ENCODE measurements at places on chromosomes 3 and 15.

DNA sequence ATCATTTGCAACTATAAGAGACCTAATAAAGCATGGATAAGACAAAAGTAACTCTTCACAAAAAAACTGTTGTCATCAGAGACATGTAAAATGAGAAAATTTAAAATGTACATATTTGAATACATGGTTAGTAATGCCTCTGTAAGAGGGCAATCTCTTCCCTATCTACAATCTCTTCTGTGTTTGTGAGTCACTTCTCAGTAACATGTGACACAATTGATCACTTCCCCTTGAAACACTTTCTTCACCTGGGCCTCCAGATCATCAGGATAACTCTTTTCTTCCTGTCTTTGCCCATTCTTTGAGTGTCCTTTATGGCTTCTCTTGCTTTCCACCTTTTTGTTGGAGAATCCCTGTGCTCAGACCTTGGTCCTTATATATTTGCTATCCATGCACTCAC lies 50.4 kb downstream of the TFDP2 start:
- no peak for DNase-seq

DNA sequence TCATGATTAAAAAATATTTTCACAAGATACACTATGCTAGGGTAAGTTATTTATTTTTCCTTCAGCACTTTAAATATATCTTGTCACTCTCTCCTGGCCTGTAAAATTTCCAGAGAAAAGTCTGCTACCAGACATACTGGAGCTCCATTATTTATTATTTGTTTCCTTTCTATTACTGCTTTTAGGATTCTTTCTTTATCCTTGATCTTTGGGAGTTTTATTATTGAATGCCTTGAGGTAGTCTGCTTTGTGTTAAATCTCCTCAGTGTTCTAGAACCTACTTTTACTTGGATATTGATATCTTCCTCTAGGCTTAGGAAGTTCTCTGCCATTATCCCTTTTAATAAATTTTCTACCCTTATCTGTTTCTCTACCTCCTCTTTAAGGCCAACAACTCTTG lies 142.0 kb upstream of the TGFBR2 start:
- DNase-seq = no peak

- no peak for DNase-seq
These were observed 56.4 kb downstream of the CRYGS start for GRCh38 chr3:186487819-186488218.

DNA sequence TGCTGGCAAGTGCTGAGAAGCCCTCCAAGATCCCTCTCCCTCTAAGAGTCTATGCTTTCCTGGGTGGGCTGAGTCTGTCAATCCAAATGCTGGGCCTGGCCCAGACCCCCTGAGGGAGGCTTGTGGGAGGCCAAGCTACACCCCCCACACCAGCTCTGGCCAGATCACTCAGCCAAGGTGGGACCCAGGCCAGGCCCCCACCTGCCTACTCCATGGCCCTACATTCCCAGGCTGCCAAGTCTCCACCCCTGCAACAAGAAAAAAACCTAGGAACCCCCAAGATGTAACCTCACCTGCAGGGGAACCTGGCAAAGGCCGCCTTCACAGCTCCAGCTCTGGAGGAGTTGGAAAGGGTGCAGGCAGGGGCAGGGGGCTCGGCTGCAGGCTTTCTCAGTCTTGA lies 109.1 kb downstream of the CHSY1 start:
- no peak for DNase-seq

- DNase-seq = no peak
These were observed 282.3 kb upstream of the TBC1D5 start for GRCh38 chr3:18024715-18025114.

GRCh38 chr3:111591555-111591954 lies 3.6 kb downstream of the ZBED2 start:
- DNase-seq = peak; percentile 56

DNA sequence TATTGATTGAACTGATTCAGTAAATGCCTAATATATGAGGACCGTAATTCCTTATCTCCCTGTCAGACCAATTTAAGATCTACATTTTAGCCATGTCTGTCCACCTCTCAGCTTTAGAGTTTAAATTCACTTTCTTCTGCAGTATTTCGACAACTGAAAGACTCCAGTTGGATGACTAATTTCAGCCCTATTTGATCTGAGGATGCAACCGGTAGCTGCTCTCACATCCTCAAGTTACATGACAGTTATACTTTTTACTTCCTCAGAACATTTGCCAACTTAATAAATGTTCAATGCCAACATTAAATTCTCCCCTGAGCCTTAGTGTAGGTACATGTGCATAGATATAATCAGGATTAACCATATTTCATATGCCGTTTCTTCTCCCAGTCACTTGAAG lies 2.5 kb upstream of the HHLA2 start:
- DNase-seq = peak; percentile 75

DNA sequence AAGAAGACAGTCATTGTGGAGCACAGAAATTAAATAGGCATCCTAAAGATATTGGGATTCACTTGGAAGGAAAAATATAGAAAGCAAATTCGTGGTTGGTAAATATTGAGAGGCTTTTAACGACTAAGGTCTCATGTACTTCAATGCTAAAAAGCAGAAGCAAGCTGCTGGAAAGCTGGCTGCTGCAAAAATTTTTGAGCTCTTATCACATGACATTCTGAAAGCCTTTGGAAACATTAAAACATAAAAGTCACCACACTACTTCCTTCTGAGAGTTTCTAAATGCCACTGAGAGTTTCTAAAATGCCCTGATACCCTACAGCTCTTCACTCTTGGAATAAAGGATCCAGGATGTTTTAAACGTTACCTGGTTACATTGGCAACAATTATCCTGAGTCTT lies 39.0 kb upstream of the CBLB start:
- DNase-seq = no peak

GRCh38 chr15:90219421-90220141 lies 14.2 kb downstream of the CIB1 start:
- DNase-seq = peak; percentile 83

- DNase-seq = peak; percentile 27
These were observed 49.2 kb downstream of the NEK10 start for GRCh38 chr3:27319847-27320526.

GRCh38 chr3:157540656-157541055 lies 37.4 kb upstream of the VEPH1 start:
- peak; percentile 23 for DNase-seq

DNA sequence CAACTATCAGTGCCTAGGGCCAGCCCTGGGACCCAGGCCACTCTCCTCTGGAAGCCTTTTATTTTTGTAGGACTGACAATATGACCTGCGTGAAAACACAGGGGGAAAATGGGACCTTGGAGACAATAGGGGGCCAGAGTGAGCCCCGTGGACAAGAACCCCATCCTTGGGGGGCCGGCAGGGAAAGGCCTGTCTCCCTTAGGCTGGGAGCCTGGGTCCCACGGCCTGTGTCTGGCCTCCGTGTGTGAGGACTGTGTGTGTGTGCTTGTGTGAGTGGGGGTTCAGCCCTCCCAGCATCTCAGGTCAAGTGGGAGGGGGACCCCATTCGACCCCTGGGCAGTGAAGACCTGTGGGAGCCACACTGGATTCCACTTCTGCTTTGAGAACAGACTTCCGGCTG lies 53.3 kb downstream of the EXOG start:
- no peak for DNase-seq

DNA sequence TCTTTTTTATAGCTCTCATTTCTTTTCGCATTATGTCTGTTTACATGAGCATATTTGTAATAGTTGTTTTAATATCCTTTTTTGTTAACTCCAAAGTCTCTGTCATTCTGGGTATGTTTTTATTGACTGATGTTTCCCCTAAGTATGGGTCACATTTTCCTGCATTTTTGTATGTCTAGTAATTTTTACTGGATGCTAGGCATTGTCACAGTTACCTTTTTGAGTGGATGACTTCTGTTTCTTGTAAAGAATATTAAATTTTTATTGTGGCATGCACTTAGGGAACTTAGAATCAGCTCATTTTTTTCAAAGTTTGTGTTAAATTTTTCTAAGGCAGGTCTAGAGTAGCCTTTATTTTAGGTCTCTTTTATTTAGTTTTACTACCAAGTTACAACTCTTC lies 40.7 kb downstream of the ANAPC13 start:
- no peak for DNase-seq

DNA sequence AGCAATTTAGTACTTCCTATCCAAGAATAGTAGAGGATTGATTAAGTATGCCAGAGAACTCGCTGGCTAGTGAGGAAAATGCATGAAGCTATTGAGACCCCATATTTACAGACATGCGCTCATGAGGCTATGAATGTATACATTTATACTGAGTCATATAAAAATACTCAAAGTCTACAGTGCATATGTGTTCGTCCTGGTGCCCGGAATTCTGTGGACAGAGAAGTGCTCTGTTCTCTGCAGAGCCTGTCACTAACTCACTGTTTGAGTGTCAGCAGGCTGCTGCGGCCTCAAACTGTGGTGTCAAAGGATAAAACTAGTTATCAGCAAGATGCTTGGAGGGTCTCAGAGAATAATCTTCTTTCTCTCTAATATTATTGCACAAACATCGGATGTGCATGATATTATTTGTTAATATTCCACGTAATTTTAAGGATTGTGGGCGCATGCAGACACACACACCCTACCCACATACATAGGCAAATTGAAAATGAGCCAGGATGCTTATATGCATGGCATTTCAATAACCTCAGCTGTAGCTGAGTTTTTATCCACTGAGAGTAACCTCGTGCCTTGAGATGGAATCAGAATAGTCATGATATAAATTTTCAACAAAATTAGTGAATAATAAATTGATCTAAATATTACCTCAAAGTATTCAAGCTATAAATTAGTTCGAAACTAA lies 50.0 kb upstream of the TSC22D2 start:
- no peak for DNase-seq

DNA sequence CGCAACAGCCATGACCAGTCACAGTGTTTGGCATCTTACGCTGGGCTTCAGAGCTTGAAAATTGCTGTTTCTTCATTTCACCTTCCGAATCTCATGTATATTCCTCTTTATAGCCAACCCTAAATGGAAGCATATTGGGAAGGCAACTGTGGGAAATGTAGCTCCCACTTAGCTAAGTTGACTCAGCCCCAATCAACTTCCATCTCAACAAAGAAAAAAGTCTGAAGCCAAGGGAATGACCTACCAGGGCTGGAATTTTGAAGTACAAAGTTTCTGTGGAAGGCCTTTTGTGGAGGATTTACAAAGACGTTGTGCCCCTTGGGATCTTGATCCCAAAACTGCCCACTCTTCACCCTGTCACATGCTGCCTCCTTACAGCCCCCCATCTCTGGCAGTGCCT lies 85.2 kb upstream of the OXTR start:
- DNase-seq = no peak

DNA sequence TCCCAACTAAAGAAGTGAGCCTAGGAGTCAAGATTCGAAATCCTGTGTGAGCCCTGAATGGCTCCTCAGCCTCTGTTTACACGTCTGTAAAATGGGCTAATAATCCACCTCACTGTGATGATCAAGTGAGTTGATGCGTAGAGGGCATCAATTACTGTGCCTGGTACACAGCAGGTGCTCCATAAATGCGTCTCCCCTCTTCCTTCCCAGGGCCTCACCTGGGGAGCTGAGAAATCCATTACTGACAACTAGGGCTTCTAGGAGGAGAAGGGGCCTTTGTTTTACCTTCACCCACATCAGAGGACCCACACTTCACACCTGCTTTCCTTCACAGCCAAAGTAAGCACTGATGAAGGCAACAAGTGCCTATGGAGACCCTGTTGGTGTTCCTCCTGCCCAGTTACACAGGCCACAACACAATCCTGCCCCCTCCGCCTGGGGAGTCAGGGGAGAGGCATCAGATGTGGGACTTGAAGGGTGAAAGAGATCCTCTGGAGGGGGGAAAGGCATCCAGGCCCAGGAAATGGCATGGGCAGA lies 1.4 kb downstream of the CIB2 start:
- DNase-seq = no peak

GRCh38 chr3:37803726-37804469 lies 57.8 kb upstream of the CTDSPL start:
- DNase-seq = no peak

GRCh38 chr3:111335512-111336303 lies 206.3 kb upstream of the CD96 start:
- DNase-seq = no peak

Measured in activated CD4-positive, alpha-beta T cell treated with anti-CD3 and anti-CD28 coated beads, Interleukin-2, amount 10 ng/mL, durations not matched to agents 24 days and 14 days (primary cell).